ENCODE measurements at places on chromosomes 5 and 9. TPM values are rescaled to one million over a fixed set of nuclear protein-coding genes. Genes with fewer than 3 reads are reported as not detected.

The WDR38 gene
- not detected for total RNA-seq

The RMRP gene
- total RNA-seq = 27,284 TPM

The SHOC1 gene
- total RNA-seq = 0.14 TPM

The FCHO2 gene
- total RNA-seq = 7.9 TPM

The RANBP17 gene
- 13.6 TPM for total RNA-seq

The SLC1A1 gene
- total RNA-seq = 12.9 TPM

The PCDHGB1 gene
- 1.8 TPM for total RNA-seq

The LCN12 gene
- not detected for total RNA-seq

The TEK gene
- total RNA-seq = 1.8 TPM

The OTP gene
- not detected for total RNA-seq

The FOXD4L4 gene
- total RNA-seq = 0.14 TPM

The EQTN gene
- not detected for total RNA-seq

The PCDHA13 gene
- not detected for total RNA-seq

The LRRC26 gene
- not detected for total RNA-seq

The OR13D1 gene
- not detected for total RNA-seq
